ENCODE measurements at places on chromosomes 1 and 21.
A peak's percentile ranks its signal among the peaks of the same experiment; 100 is the strongest.

DNA sequence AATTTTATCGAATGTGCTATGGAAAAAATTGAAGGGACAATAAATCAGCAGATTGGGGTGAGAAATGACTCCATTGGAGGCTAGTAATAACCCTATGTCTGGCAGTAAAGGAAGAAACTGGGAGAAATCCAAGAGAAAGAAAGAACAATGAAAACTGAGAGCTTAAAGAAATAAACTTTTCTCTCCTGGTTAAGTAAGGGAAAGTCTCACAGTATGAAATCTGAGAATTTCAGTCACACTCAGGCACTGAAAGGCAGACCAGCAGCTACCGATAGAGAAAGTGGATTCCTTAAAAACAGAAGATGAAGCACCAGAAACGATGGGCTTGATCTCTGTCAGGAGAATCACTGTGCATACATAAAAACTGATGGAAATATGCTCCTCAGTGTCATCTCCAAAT is 404.2 kb downstream of the PLPP3 start:
- no peak overlapping the region for H3K4me3 ChIP-seq
- H3K36me3 ChIP-seq: no peaks in the 10 kb centered on the region
- H3K27ac ChIP-seq: no peak overlapping the region
- no peak for DNase-seq
- H3K4me1 ChIP-seq: no peaks in the 10 kb centered on the region
- H3K27me3 ChIP-seq: no peaks in the 10 kb centered on the region

GRCh38 chr1:70318191-70318590 is 36.3 kb downstream of the ANKRD13C start:
- no peaks in the 10 kb centered on the region for H3K4me1 ChIP-seq
- H3K4me3 ChIP-seq: no peak overlapping the region
- no peak for DNase-seq
- H3K27me3 ChIP-seq: no peaks in the 10 kb centered on the region

- H3K4me1 ChIP-seq: no peaks in the 10 kb centered on the region
- H3K27me3 ChIP-seq: no peaks in the 10 kb centered on the region
- peaks cover 32% of the 10 kb centered on the region for H3K36me3 ChIP-seq
- H3K27ac ChIP-seq: no peak overlapping the region
- no peak for DNase-seq
Measured at GRCh38 chr1:19903621-19904020, 19.8 kb downstream of the PLA2G2E start.

- H3K27ac ChIP-seq: no peak overlapping the region
- H3K4me1 ChIP-seq: no peaks in the 10 kb centered on the region
- no peaks in the 10 kb centered on the region for H3K36me3 ChIP-seq
- H3K27me3 ChIP-seq: no peaks in the 10 kb centered on the region
- H3K4me3 ChIP-seq: no peak overlapping the region
Measured at GRCh38 chr1:98385652-98386051, 275.9 kb upstream of the SNX7 start.

- no peaks in the 10 kb centered on the region for H3K27me3 ChIP-seq
- DNase-seq: no peak
- no peaks in the 10 kb centered on the region for H3K36me3 ChIP-seq
- H3K4me1 ChIP-seq: no peaks in the 10 kb centered on the region
Measured at GRCh38 chr1:55854911-55855310, 639.7 kb upstream of the USP24 start.

GRCh38 chr1:165842023-165842670 is 14.7 kb downstream of the UCK2 start:
- DNase-seq: no peak
- peaks cover 32% of the 10 kb centered on the region for H3K4me1 ChIP-seq
- H3K36me3 ChIP-seq: peaks cover 2% of the 10 kb centered on the region
- H3K4me3 ChIP-seq: no peak overlapping the region
- peak overlapping the region; percentile 70 for H3K27ac ChIP-seq
- H3K27me3 ChIP-seq: no peaks in the 10 kb centered on the region

DNA sequence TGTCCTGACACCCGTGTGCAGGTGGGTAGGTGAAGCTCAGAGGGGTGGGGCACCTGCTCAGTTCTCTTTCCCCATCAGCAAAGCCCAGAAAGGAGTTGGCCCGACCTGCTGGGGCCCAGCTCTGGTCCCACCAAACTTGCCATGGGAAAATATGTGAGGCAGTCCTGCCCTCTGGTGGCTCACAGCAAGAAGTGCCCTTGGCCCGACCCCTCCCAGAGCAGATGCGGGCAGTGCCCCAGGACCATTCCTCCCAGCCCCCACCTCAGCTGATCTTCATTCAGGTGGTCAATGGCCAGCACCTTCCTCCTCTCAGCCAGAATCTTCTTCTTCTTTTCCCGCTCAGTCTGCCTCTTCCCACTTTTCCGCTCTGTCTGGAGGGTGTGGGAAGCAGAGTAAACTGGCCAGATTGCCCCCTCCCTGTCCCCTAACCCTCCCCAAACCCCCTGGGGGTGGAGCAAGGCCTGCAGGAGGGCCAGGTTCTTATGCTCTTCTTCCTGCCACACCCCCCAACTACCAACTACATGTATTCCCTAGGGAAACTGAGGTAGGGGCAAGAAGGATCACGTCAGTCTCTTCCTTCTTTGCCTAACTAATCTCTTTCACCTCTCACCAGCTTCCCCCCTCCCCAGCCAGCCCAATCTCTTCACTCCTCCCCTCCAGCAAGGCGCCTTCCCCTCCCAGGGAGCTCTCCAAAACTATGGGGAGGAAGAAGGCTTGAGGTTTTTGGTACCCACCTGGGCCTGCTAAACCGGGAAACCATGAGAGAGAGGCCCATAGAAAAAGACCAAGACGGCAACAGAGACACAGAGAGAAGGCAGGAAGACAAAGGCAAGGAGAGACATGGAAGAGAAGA is 15.6 kb downstream of the TNNT2 start:
- H3K27me3 ChIP-seq: peaks cover 3% of the 10 kb centered on the region
- H3K4me1 ChIP-seq: no peaks in the 10 kb centered on the region
- DNase-seq: no peak
- H3K4me3 ChIP-seq: no peak overlapping the region

DNA sequence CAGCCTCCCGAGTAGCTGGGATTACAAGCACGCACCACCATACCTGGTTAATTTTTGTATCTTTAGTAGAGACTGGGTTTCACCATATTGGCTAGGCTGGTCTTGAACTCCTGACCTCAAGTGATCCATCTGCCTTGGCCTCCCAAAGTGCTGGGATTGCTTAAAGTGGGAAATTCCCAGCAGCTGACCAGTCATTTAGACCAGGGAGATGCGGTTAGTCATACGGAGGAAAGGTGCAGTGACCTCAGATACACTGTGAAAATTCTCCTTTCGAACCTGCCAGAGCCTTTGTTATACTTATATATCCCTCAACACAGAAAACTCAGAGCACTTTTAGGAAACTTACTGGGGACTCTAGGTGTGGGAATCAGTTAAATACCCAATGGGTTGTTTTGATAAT is 39.6 kb downstream of the MAP10 start:
- no peak overlapping the region for H3K27ac ChIP-seq
- no peaks in the 10 kb centered on the region for H3K4me1 ChIP-seq

GRCh38 chr21:34552360-34553098 is 40.5 kb upstream of the KCNE1 start:
- no peak overlapping the region for H3K4me3 ChIP-seq
- no peak for DNase-seq
- H3K4me1 ChIP-seq: no peaks in the 10 kb centered on the region
- H3K27ac ChIP-seq: no peak overlapping the region
- H3K36me3 ChIP-seq: no peaks in the 10 kb centered on the region

GRCh38 chr1:248102847-248103246 is 7.9 kb downstream of the OR2L13 start:
- H3K27me3 ChIP-seq: no peaks in the 10 kb centered on the region
- DNase-seq: no peak
- no peak overlapping the region for H3K27ac ChIP-seq
- no peaks in the 10 kb centered on the region for H3K36me3 ChIP-seq

- peaks cover 2% of the 10 kb centered on the region for H3K27me3 ChIP-seq
- no peaks in the 10 kb centered on the region for H3K4me1 ChIP-seq
- DNase-seq: no peak
- no peak overlapping the region for H3K27ac ChIP-seq
Measured at GRCh38 chr1:67465375-67465774, 35.2 kb upstream of the SERBP1 start.

DNA sequence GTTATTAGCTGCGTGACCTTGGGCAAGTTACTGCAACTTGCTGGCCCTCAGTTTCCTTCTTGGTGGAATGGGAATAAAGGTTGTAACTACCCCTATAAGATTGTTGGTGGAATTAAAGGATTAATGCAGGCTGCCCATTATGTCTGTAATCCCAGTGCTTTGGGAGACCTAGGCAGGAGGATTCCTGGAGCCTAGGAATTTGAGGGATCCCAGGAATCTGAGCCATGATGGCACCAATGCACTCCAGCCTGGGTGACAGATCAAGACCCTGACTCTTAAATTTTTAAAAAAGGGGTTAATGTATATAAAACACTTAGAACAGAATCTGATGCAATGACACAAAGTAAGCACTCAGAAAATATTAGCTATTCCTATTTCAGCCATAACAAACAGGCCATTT is 67.3 kb downstream of the PTGER3 start:
- no peak overlapping the region for H3K4me3 ChIP-seq
- H3K27ac ChIP-seq: no peak overlapping the region
- no peaks in the 10 kb centered on the region for H3K4me1 ChIP-seq
- no peak for DNase-seq
- no peaks in the 10 kb centered on the region for H3K27me3 ChIP-seq

- DNase-seq: no peak
- no peak overlapping the region for H3K27ac ChIP-seq
- H3K27me3 ChIP-seq: no peaks in the 10 kb centered on the region
- no peaks in the 10 kb centered on the region for H3K36me3 ChIP-seq
- H3K4me1 ChIP-seq: no peaks in the 10 kb centered on the region
Measured at GRCh38 chr1:232279909-232280400, 350.0 kb downstream of the SIPA1L2 start.

- no peaks in the 10 kb centered on the region for H3K36me3 ChIP-seq
- no peak overlapping the region for H3K27ac ChIP-seq
- peaks cover 33% of the 10 kb centered on the region for H3K4me1 ChIP-seq
- no peak overlapping the region for H3K4me3 ChIP-seq
Measured at GRCh38 chr1:22712502-22713271, 2.0 kb downstream of the EPHB2 start.

GRCh38 chr1:111587509-111588174 is 31.9 kb upstream of the RAP1A start:
- peaks cover 46% of the 10 kb centered on the region for H3K4me1 ChIP-seq
- H3K36me3 ChIP-seq: no peaks in the 10 kb centered on the region
- no peak overlapping the region for H3K4me3 ChIP-seq
- H3K27me3 ChIP-seq: no peaks in the 10 kb centered on the region
- H3K27ac ChIP-seq: no peak overlapping the region
- no peak for DNase-seq

DNA sequence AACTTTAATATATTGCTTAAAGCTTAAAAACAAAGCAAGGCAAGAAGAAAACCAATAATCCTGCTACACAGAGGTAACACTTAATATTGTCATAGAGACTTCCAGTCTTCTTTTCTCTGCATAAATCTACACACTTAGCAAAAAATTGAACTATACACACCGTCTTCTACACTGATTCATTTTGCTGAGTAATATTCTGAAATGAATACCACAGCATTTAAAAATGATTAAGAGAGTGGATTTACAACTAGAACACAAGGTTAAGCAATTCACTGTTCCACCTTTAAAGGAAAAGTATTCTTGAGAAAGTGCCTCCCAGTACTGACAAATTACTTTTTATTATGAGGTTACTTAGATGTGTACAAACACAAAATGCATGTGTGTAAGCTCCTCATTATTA is 22.2 kb upstream of the ITPKB start:
- no peak for DNase-seq
- H3K36me3 ChIP-seq: no peaks in the 10 kb centered on the region
- no peaks in the 10 kb centered on the region for H3K27me3 ChIP-seq

DNA sequence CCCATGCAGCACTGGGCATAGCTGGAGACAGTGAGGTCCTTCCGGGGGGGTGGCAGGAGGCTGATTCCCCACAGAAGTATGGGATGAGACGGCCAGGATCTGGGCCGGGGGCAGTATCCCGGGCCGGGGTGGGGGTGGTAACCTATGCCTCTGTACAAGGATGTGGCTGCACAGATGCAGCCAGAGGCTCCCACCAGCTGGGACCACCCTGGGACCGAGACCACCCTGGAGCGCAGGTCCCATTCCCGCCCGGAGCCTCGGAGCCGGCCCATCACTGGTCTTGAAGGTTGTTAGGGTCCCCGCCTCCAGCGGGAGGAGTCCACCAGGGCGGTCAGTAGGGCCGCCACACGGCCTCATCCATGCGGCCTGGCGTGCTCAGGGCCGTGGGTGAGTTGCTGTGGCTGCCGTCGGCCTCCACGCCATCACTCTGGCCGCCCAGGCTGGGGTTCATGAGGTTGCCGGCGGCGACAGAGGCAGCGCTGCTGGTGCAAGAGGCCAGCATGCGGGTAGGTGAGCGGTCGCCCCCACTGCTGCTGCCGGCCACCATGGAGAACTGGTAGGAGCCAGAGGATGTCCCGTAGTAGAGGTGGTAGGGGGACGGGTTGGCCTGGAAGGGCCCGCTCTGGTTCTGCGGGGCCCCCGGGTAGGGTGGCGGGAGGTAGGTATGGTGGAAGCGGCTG is 28.1 kb downstream of the RUNX3 start:
- no peak overlapping the region for H3K27ac ChIP-seq
- no peaks in the 10 kb centered on the region for H3K27me3 ChIP-seq

DNA sequence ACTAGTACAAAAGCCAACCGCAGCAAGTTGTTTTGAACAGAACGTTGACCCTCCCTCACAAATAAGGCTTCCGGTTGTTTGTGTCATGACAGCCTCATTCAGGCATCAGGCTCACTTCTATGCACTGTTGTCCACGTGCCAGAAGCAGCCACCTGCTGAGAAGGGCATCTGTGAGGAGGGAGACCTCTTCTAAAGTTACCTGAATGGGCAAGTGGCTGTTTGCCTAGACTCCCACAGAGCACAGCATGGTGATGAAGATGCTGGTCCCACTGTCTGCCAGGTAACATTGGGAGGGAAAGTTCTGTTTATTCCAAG is 176.1 kb downstream of the CLIC6 start:
- H3K4me1 ChIP-seq: peaks cover 32% of the 10 kb centered on the region
- no peaks in the 10 kb centered on the region for H3K36me3 ChIP-seq
- no peak overlapping the region for H3K4me3 ChIP-seq
- H3K27ac ChIP-seq: no peak overlapping the region
- no peaks in the 10 kb centered on the region for H3K27me3 ChIP-seq
- no peak for DNase-seq

- no peaks in the 10 kb centered on the region for H3K4me1 ChIP-seq
- no peak overlapping the region for H3K27ac ChIP-seq
- H3K4me3 ChIP-seq: no peak overlapping the region
- H3K36me3 ChIP-seq: no peaks in the 10 kb centered on the region
- no peak for DNase-seq
Measured at GRCh38 chr1:216604771-216605170, 118.5 kb downstream of the ESRRG start.

DNA sequence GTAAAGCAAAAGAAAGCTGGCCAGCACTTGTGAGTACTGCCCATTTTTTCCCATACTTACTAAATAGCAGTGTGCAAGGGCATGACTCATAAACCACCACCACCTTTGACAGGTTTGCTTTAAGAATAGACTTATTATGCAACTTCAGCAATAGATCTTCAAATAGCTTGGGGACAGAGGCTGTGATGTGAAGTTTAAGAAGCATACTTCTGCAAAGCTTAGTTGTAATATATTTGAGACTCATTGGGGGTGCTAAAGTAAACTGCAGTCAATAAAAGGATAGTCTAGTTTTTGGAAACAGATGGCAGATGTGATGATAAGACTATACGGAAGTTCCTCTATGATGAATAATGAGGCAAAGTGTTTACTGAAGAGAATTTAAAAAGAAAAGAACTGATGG is 210.0 kb downstream of the PLA2G4A start:
- DNase-seq: no peak
- H3K27me3 ChIP-seq: no peaks in the 10 kb centered on the region
- H3K4me1 ChIP-seq: no peaks in the 10 kb centered on the region

GRCh38 chr1:94693029-94693428 is 127.1 kb upstream of the SLC44A3 start:
- no peaks in the 10 kb centered on the region for H3K36me3 ChIP-seq
- H3K27ac ChIP-seq: no peak overlapping the region
- DNase-seq: no peak
- H3K4me1 ChIP-seq: no peaks in the 10 kb centered on the region
- H3K27me3 ChIP-seq: no peaks in the 10 kb centered on the region
- H3K4me3 ChIP-seq: no peak overlapping the region
